Colonic mucosa (tissue), 4 donors: ENCODE measurements at places on chromosomes 7 and 10.

GRCh38 chr7:140260352-140261104 lies 83.7 kb upstream of the KDM7A start:
- H3K4me3 ChIP-seq = peak overlapping the region; percentile 22
- H3K4me1 ChIP-seq = peaks cover 8% of the 10 kb centered on the region
- H3K27ac ChIP-seq = peak overlapping the region; percentile 64
- H3K36me3 ChIP-seq = no peaks in the 10 kb centered on the region

DNA sequence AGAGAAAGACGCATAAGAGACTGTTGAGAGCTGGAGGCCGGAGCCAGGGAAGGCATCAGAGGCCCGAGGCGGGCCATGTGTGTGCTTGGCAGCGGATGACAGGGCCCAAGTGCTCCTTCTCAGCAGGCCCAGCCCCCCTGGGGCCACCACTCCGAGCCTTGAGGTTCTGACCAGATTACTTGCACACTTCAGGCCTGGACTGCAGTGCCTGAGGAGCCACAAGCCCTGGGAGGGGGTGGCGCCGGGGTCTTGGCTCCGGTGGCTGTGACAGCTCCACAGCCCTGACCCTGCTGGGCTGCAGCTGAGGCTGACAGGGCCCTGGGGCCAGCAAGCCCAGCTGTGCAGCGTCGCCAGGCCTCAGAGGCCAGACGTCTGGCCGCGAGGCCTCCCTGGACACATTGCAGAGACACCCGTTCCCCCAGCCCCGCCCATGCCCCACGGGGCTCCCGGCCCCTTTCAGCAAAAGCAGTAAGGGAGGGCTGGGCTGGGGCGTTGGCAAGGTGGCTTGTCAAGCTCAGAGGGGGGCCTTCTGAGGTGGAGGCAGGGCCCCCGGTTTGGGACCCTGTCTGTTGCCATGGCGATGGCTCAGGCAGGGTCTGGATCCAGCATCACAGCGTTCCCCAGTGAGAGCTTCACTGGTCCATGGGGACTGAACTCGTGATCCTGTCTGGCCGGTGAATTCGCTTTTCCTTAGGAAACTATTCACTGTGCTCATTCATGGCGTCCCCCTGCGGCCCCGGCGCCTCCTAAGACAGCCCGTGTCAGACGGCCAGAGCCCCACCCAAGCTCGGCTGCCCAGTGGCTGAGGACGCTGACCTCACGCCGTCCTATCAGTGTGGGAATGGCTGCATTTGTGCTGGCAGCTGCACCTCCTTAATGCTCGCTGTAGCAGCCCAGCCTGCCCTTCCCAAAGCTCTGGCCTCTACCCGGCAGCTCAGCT lies 5.7 kb downstream of the ELN start:
- H3K27me3 ChIP-seq = no peaks in the 10 kb centered on the region
- no peak for DNase-seq
- H3K4me1 ChIP-seq = no peaks in the 10 kb centered on the region
- H3K36me3 ChIP-seq = no peaks in the 10 kb centered on the region

GRCh38 chr10:19385846-19386450 lies 337.3 kb downstream of the MALRD1 start:
- no peak overlapping the region for H3K27ac ChIP-seq
- no peaks in the 10 kb centered on the region for H3K36me3 ChIP-seq
- no peak for DNase-seq
- no peaks in the 10 kb centered on the region for H3K4me1 ChIP-seq

GRCh38 chr7:71290452-71290851 lies 158.5 kb downstream of the GALNT17 start:
- H3K27me3 ChIP-seq = no peaks in the 10 kb centered on the region
- H3K36me3 ChIP-seq = no peaks in the 10 kb centered on the region
- H3K27ac ChIP-seq = no peak overlapping the region
- H3K4me1 ChIP-seq = no peaks in the 10 kb centered on the region

- no peak overlapping the region for H3K4me3 ChIP-seq
- no peaks in the 10 kb centered on the region for H3K27me3 ChIP-seq
- no peak for DNase-seq
- no peak overlapping the region for H3K27ac ChIP-seq
- H3K4me1 ChIP-seq = no peaks in the 10 kb centered on the region
- no peaks in the 10 kb centered on the region for H3K36me3 ChIP-seq
Measured at GRCh38 chr7:70312336-70312735, 714.1 kb downstream of the AUTS2 start.
